ENCODE measurements at places on chromosomes 12 and 14.

DNA sequence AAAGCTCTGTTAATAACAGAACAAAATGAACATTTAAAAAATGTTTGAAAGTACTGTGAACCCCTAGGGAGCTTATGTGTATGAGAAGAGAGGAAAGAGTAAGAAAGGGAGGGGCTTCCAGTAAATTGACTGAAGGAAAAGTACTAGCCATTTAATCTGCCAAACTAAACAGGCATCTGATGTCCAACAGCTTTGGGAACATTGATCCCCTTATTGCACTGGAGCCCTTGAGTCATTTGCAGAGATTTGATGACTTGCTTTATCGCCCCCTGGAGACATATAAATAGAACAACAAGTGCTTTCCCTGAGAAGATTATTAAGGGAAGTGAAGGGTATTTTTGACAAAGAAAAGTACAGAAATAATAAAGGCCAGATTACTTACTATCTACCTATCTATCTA lies 319.3 kb upstream of the NOVA1 start:
- DNase-seq = no peak

GRCh38 chr12:112176321-112177010 lies 51.1 kb downstream of the TRAFD1 start:
- no peak for DNase-seq

- DNase-seq = no peak
These were observed 64.3 kb downstream of the ZNF664 start for GRCh38 chr12:124037331-124037730.

- no peak for DNase-seq
These were observed 9.3 kb downstream of the TESPA1 start for GRCh38 chr12:54975272-54975671.

- DNase-seq = no peak
These were observed 56.4 kb upstream of the GRIP1 start for GRCh38 chr12:66735275-66735674.

GRCh38 chr12:28876196-28876798 lies 272.8 kb upstream of the FAR2 start:
- no peak for DNase-seq

Data from stimulated activated CD8-positive, alpha-beta memory T cell treated with anti-CD3 and anti-CD28 coated beads, Interleukin-4, amount 100 ng/mL, for 4 hours (primary cell).